ENCODE measurements at places on chromosomes 16 and 17.
A peak's percentile ranks its signal among the peaks of the same experiment; 100 is the strongest.

- no peak for DNase-seq
These were observed 589.7 kb downstream of the CDH11 start for GRCh38 chr16:64532117-64532516.

DNA sequence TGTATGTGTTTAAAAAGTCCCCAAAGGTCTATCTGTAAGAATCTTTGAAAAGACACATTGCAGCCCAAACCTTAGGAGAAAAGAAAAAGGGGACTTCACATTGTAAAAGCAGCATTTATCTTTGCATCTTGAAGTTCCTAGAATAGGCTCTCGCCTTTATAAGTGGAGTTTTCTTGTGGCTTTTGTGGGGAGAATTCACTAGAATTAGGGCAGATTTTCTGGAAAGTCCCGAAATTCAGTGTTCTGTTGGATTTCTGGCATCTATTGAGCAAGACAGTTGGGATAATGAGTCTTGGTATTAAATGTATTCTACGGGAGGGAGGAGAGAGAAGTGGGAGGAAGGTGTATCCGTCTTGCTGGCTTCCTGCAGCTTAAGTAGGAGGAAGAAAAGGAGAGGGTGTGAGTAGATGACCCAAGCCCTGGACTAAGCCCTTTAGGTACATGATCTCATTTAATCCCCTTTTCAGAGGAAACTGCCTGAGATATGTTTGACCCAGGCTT is 62.6 kb downstream of the PRKCA start:
- no peak for DNase-seq

- DNase-seq: peak; percentile 51
These were observed 527 bp downstream of the SIAH1 start for GRCh38 chr16:48384520-48385252.

- DNase-seq: no peak
These were observed 394.7 kb downstream of the SOX9 start for GRCh38 chr17:72515291-72516065.

- DNase-seq: no peak
These were observed 18.6 kb downstream of the CDH16 start for GRCh38 chr16:66899945-66900710.

GRCh38 chr16:65213866-65214595 is 92.2 kb upstream of the CDH11 start:
- no peak for DNase-seq

Data from midbrain (tissue), 1 donor.